ENCODE measurements at places on chromosomes 6 and 20.

DNA sequence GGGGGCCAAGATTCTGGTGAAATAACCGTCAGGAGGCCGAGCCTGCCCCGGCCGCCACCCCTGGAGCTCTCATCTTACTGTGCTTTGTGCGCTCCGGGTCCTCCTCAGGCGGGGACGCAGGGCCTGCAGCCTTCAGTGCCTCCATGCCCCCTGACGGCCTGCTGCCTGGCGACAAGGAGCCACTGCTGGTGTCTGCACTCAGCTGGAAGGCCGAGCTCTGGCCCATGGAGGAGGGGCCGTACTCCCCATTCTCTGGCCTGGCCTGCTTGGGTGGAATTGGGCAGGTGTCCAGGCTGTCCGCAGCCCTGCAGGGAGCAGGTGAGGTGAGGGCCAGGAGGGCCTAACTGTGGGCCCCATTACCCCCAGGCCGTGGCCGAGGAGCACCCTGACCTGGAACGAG is 5.3 kb downstream of the ZNF512B start:
- DNase-seq = no peak

DNA sequence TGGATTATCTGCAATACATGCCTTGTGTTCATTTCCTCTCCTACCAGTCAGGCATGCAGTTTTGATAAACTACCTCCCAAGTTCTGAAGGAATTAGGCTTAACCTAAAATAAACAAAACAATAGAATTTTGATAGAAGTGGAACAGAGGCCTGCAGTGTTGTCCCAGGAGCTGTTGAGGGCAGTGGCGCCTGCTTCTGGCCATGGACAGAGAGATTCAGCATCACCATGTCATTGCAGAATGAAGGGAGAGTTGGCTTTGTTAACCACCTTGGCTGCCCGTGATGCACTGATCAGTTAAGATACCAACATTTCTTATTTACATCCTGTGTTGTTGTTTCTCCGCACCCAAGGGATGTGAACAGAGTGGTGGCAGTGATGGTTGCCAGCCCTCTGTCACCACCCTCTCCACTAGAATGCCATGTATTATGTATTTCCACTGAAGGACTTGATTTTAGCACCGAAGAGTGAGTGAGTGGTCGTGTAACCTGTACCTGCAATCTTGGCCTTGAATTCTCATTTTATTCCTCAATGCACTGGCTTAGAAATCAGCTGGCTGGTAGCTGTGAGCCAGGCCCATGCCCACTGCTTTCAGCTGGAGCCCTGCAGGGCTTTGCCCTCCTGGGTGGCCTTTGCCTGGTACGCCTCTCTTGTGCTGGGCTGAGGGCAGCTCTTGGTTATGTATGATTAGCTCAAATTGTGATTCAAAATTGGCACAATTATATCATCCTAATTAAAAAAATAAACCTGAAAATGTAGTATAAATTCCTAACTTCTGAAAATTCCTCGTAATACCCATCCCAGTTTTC is 56.5 kb downstream of the SHLD1 start:
- no peak for DNase-seq

DNA sequence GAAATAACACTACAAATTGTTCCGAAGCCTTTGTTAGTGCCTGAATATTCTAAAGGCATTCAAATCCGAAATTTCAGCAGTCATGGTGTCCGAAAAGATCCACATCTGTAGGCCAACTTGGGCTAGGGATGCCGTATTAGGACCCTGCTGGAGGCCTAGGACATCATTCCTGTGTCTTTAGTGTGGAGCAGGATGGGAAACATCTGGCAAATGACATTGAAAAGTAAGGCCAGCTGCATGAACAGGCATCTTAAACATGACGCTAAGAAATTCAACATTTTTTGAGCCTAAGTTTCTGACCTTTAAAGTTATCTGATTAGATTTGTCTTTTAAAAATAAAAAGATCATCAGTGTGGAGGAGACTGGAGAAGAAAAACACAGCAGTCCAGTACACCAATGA is 91.3 kb downstream of the MYLK4 start:
- no peak for DNase-seq

GRCh38 chr20:19072988-19073387 is 139.5 kb upstream of the SLC24A3 start:
- DNase-seq = no peak

DNA sequence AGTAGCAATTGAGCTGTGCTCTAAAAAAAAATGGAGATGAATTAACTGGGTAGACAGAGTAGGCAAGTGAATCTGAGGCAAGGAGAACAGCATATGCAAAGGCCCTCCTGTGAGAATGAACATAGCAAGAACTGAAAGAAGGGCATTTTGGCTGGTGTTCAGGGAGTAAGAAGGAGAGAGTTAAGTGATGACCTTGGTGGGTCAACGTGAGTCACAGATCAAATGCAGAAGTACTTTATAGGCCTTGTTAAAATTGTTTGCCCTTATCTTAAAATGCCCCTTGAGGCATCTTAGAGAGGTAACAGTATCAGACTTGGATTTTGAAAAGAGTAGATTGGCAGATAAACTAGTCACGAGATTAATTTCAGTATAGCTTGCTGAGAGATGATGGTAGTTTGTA is 24.5 kb downstream of the NDUFAF5 start:
- no peak for DNase-seq

DNA sequence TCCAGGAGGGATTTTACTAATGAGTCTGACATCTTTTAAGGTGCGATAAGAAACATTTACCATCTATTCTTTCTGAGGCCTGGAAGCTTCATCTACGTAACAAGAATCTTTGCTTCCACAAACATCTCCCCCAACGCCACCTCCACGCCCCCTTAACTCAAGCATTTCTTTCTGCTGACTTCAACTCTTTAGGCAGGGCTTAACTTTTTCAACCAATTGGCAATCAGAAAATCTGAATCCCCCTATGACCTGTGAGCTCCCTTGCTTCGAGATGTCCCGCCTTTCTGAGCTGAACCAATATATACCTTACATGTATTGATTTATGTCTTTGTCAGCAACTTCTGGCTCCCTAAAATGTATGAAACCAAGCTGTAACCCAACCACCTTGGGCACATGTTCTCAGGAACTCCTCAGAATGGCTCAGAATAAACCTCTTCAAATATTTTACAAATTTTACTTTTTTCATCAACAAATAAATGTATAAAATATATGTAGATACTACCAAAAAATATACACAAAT is 11.5 kb downstream of the OR2H2 start:
- DNase-seq = no peak

GRCh38 chr6:18359237-18359885 is 27.8 kb upstream of the RNF144B start:
- no peak for DNase-seq

- DNase-seq = no peak
Measured at GRCh38 chr20:57259121-57259937, 7.1 kb downstream of the BMP7 start.

GRCh38 chr6:126701676-126702560 is 362.0 kb downstream of the CENPW start:
- no peak for DNase-seq

GRCh38 chr6:102517506-102517905 is 1124.0 kb downstream of the GRIK2 start:
- DNase-seq = no peak

GRCh38 chr20:9514461-9515213 is at the start of gene LAMP5:
LAMP5 (plus strand) TSS chr20:9514590; CDS start chr20:9514853, 263 bp downstream.
- DNase-seq = peak; percentile 39

DNA sequence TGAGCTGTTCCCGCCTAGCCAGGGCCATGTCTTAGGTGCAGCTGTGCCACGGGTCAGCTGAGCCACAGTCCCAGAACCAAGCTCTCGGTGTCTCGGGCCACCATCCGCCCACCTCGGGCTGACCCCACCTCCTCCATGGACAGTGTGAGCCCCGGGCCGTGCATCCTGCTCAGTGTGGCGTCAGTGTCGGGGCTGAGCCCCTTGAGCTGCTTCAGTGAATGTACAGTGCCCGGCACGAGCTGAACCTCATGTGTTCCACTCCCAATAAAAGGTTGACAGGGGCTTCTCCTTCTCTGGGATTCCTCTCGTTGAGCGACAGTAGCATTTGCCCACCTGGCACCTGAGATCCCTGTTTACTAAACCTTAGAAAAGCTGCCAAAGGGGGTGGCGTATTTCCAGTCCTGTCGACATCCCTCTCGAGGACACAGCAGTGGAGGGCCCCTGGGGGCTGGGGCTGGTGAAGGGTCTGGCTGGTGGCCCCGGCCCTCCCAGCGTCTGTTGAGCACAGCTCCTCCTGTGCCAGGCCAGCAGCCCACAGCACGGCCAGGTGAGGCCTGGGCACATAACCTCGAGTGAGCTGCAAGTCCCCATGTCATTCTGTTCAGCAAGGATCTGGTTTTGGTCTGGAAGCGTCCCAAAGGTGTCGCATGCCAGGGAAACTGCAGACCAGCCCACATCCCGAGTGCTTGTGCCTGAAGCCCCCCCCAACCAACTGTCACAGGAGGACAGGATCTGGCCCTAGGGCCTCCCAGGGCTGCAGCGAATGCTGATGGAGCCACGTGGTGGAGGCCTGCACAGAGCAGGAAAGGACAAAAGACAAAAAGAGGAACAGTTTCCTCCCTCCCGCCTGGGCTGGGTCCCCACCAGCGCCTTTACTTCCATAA is 21.2 kb upstream of the PYGB start:
- no peak for DNase-seq

GRCh38 chr6:24313251-24314141 is 44.4 kb downstream of the DCDC2 start:
- no peak for DNase-seq

GRCh38 chr6:148388521-148388920 is 45.9 kb downstream of the SASH1 start:
- no peak for DNase-seq

GRCh38 chr6:30880698-30881252 is 3.5 kb upstream of the DDR1 start:
- no peak for DNase-seq

DNA sequence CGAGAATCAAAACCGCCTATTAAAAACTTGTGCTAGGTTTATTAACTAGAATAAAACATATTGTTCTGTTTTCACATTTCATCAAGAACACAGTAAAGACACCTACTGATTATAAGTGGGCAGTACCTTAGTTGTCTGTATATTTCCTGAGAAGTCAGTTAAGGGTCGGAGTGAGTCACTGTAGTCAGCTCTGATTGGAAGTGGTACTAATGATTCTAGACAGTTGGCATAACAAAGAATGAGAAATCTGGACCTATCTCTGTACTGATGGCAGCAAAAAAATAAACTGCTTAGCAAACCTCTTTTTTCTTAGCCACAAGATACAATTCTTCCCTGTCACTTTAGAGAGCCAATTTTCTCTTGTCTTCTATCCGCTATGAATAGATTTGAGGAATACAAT is 387.3 kb upstream of the ADGRB3 start:
- no peak for DNase-seq

DNA sequence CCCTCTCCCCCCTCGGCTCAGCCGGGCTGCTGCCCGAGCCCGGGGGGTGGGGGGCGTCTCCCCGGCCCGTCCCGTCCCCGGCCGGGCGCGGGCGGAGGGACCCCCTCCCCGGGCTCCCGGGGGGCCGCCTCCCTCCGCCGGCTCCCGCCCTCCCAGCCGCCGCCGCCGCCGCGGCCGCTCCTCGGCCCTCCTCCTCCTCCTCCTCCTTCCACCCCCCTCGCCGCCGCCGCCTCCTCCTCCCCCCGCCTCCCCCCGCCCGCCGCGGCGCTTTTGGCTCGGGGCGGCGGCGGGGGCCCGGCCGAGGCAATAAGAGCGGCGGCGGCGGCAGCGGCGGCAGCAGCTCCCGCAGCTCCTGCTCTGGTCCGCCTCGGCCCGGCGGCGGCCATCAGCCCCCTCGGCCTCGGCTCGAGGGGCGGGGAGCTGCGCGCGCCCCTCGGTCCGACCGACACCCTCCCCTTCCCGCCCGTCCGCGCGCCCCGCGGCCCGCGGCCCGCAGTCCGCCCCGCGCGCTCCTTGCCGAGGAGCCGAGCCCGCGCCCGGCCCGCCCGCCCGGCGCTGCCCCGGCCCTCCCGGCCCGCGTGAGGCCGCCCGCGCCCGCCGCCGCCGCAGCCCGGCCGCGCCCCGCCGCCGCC is 38.7 kb downstream of the GNAS start:
- peak; percentile 65 for DNase-seq

- no peak for DNase-seq
Measured at GRCh38 chr20:20799716-20800312, 87.4 kb upstream of the RALGAPA2 start.

DNA sequence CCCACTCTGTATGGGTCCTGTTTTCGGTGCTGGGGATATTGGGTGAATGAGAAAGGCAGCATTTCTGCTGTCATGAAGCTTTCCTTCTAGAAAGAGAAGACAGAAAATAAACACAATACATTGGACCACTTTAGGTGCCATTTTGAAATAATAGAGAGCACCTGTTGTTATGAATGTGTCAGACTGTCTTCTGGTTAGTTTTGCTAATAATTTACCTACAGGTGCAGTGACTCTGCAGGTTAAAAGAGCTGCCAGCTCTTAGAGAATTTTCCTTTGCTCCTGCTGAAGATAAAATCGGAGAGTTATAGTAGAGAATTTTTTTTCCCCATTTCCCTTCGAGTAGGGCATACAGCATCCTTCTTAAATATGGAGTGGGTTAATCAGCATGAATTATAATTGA is 21.9 kb upstream of the GCLC start:
- DNase-seq = peak; percentile 30
